ENCODE measurements at places on chromosomes 13 and 19.
A peak's percentile ranks its signal among the peaks of the same experiment; 100 is the strongest.

- no peak for DNase-seq
Measured at GRCh38 chr19:1340681-1341469, 42.8 kb upstream of the NDUFS7 start.

DNA sequence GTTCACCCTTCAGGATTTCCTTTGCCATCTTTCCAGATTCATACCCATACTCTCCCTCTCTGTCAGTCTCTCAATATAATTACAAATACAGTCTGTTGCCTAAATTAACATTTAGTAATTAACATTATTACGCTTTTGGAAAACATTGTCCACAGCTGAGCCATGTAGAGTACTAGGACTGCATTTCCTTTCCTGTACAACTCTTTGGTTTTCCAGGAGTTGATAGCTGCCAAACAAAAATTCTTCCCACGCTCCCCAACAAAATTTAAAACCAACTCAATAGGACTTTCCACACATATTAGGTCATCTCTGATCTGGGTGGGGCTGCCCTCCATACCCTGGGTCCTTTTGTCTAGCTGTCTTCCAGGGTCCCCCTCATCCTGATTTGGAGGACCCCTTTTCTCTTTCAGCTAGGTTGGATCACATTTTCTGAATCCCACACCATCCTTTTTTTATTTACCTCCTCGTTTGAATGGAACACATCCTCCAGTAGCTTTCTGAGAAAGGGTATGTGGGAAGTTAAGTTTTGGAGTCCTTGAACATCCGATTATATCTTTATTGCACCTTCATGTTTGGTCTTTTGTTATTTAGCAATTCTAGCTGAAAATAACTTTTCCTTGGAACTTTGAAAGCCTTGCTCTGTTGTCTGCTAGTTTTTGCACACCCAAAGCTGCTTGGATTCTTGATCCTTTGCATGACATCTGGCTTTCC lies 17.7 kb downstream of the ONECUT3 start:
- DNase-seq = no peak

DNA sequence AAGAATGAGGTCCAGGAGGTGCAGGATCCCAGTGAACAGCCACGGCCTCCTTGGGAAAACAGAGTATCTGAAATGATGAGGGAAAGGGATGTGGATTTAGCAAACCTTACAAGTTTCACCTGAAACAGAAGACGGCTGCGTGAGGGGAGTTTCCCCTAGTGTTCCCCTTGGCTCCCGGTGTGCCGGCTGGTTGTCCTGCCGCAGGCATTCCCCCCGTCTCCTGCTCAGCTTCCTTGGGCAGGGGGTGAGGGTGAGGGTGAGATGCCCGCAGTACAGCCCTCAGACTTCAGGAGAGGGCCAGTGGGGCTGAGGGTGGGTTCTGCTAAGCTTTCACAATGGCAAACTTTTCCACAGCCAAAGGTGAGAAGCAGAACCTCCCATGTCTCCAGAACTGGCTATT lies 201.1 kb upstream of the SOX1 start:
- no peak for DNase-seq

GRCh38 chr19:46351241-46352041 lies 4.6 kb downstream of the PPP5C start:
- DNase-seq = no peak

- DNase-seq = no peak
Measured at GRCh38 chr13:48731957-48732569, 78.3 kb downstream of the CYSLTR2 start.

DNA sequence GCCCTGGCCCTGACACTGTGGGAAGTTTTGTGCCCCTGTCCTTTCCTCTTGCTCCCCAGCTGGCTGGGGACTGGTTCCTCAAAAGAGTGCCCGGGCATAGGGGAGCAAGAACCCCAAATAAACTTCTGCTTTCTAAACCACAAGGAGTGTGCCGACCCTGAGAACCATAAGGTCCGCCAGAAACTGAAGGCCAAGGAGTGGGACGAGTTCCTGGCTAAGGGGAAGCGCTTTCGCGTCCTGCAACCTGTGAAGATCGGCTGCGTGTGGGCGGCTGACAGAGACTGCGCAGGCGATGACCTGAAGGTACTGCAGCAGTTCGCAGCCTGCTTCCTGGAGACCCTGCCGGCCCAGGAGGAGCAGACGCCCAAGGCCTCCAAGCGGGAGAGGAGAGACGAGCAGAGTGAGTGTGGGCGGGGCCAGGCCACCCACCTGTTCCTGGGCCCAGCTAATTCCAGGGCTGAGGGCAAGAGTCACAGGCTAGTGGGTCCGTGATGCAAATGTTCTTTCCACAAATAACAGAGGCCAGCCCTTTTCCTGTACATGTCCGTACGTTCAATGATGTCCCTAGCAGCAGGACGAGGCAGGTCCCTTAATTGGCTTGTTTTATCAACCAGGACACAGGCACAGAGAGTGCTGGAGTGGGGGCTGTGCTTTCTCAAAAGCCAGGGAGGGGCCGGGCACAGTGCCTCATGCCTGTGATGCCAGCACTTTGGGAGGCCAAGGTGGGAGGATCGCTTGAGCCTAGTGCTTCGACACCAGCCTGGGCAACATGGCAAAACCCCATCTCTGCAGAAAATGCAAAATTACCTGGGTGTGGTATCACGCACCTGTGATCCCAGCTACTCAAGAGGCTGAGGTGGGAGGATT lies 25.6 kb downstream of the UBXN6 start:
- no peak for DNase-seq

GRCh38 chr13:80881034-80881433 lies 540.1 kb upstream of the SPRY2 start:
- DNase-seq = no peak

GRCh38 chr13:33285420-33286124 lies at the start of gene STARD13:
TSS of gene STARD13 (minus strand) at chr13:33285755. CDS start at chr13:33285638, 117 bp downstream.
- DNase-seq = no peak

DNA sequence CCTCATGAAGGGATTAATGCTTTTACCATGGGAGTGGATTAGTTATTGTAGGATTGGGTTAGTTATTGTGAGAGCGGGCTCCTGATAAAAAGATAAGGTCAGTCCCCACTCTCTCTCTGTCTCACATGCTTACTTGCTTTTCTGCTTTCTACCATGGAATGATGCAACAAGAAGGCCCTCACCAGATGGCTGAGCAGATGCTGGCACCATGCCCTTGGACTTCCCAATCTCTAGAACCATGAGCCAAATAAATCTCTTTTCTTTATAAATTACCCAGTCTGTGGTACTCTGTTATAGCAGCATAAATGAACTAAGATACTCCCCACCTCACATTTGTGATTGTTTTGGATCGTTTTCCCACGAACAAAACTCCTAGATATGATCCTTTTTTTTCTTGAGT lies 353.8 kb downstream of the DNAJC15 start:
- DNase-seq = no peak

DNA sequence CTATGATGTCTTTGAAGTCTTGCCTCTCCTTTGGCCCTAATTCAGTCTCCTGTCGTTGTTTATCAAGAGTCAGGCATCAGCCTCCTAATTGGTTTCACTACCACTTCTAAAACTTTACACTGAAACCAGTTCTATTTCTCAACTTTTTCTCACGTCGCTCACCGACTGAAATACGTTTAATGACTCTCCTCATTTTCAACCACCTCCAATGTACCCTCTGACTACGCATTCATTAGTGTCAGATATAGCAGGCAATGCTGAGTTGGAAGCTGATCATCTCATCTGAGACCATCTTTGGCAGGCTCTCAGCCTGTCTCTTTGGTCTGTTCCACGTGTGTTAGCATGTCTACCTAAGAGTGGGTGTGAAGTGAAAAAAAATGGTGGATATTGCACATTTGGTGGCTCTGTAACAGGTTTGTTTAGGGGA lies 128.1 kb downstream of the KL start:
- DNase-seq = no peak

DNA sequence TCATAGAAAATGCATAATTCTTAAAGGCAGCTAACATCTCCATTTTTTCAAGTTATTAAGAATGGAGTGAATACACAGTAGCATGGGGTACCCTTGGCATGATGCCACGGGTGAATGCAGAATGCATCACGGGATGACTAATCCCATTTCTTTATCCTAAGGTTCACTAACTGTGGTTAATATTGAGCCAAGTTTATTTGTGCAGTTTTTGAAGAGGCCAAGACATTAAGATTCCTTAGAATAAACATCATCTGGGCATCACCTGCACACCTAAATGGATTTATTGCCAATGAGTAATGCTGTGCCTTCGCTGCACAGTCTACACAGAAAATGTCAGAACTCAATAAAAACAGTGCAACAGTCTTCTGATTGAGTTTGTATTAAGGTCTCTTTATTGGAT lies 333.1 kb downstream of the GPC6 start:
- no peak for DNase-seq

DNA sequence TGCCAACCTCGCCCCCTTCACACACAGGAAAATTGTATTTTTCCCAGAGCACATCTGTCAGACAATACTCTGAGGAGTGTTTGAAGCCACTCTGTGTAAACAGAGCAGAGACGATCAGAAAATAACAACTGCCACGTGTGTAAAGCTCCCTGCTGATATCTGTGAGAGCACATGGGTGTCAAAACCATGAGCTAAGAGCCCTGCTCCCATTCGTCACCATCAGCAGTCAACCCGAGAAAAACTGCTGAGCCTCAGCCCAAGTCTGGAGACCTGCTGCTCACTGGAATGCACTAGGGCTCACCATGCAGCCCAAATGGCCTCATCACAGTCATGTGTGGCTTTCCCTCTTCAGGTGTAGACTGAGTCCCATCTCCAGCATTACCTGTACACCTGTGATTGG lies 304.1 kb downstream of the FGF14 start:
- DNase-seq = no peak

DNA sequence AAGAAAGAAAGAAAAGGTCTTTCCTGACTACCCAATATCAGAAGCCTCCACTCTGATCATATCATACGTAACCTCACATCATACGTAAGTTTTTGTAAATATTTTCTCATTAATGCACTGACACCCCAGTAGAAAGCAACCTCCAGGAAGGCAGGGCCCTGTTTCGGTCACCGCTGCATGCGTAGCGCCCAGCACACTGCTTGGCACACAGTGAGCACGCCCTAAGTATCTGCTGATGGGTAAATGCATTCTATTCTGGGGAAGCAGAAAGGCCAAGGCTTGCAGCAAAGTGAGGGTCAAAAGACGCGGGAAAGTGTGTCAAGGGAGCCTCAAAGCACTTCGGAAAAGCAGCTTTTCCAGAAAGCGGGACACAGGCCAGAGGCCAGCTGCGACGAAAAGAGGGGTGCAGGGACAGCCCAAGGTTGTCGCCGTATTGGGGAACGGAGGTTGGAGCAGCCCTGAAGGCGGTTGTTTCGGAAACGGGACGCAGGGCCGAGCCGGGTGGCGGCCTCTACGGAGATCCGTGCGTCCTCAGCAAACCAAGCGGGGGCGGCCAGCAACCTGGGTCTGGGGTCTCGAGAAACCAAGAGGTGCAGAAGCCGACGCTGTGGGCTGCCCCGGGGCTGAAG lies 463 bp downstream of the SUGP1 start:
- DNase-seq = no peak

- no peak for DNase-seq
Measured at GRCh38 chr19:1985588-1986356, 29.7 kb downstream of the BTBD2 start.

DNA sequence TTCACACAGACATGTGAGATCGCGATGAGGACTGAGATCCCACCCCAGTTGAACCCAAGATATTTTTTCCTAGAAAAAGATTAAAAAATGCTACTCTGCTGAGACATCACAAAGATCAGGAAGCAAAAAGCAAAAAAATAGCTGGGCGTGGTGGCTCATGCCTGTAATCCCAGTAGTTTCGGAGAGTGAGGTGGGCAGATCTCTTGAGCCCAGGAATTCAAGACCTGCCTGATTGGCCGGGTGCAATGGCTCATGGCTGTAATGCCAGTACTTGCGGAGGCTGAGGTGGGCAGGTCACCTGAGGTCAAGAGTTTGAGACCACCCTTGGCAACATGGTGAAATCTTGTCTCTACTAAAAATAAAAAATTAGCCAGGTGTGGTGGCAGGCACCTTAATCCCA lies 1.1 kb downstream of the FUT3 start:
- no peak for DNase-seq

DNA sequence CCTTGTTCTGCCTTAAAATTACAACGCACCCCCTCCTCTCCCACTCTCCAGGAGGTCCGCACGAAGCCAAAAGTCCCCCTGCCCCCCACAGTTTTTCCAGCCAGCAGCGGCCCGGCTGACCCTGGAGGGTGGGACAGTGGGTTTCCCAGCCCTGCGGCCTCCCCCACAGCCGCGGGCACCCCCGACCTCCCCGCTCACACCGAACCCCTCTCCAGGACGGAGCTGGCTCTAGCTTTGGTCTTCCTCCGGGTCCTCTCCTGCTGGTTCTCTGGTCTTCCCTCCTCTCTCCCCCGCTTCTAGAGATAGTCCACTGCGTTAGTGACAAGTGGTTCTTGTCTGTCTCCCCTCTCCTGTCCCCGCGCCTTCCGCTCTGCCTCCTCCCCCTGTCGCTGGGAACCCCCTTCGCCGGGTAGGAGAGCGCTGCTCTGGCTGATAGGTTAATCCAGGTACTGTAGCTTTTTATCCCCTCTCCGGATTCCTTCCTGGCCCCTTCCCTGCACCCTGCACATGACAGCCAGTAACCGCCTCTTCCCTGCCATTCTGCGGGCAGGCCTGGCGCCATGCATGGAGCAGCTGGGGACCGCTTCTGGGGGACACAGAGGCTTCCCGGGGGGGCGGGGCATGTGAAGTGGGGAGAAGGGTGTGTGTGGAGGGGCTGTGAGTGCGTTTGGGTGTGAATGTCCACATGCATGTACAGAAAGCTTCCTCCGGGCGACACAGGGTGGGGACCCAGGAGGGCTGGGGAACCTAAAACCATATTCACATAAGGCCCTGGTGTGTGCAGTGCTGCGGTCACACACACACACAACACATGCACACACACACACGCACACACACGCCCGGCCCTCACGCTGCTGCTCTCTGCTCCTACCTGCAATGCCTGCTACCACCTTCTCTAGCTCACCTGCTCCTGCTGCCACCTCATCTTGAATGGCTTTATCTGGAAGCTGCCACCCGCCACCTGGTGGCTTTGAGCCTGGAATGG lies 17.2 kb downstream of the PRR36 start:
- no peak for DNase-seq

GRCh38 chr13:54852831-54853230 lies 1824.2 kb downstream of the OLFM4 start:
- no peak for DNase-seq

GRCh38 chr19:53424968-53425597 lies 6.7 kb upstream of the ZNF761 start:
- DNase-seq = no peak

DNA sequence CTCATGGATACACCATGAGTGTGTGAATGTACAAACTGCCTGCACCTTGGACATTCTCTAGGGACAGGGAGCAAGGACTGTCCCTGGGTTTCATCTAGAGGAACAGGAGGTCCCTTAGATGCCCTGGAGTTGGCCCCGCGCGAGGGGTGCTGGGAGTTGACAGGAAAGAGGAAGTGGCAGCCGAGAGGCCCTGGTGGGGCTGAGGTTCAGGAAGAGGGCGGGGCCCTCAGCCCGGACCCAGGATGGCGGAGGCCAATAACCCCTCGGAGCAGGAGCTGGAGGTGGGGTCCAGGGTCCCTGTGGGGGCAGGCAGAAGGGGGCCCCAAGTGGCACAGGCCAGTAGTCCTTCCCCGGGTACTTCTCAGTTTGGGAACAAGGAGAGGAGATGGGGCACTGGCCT lies 6.9 kb downstream of the PKN1 start:
- DNase-seq = peak; percentile 69

GRCh38 chr19:52101866-52102562 lies 6.4 kb upstream of the ZNF841 start:
- no peak for DNase-seq
